Nasal cavity respiratory epithelium epithelial cell of viscerocranial mucosa (primary cell): ENCODE measurements at places on chromosomes 2 and 18. TPM values are rescaled to one million over a fixed set of nuclear protein-coding genes. Genes with fewer than 3 reads are reported as not detected.

The RASGRP3 gene
- under 0.01 and 0.50 TPM in 2 replicates for total RNA-seq

The IL36RN gene
- total RNA-seq, result 2.0 and 5.1 TPM in 2 replicates

The REEP1 gene
- under 0.01 TPM in 1 of 2 replicates, not detected in the other for total RNA-seq

The ZNF24 gene
- 35.5 and 40.6 TPM in 2 replicates for total RNA-seq

The SFTPB gene
- not detected in 2 replicates for total RNA-seq

The C1D gene
- total RNA-seq, result 16.5 and 21.5 TPM in 2 replicates
